Activated CD4-positive, alpha-beta T cell treated with anti-CD3 and anti-CD28 coated beads for 24 hours (primary cell): ENCODE measurements at places on chromosomes 11 and 22.

DNA sequence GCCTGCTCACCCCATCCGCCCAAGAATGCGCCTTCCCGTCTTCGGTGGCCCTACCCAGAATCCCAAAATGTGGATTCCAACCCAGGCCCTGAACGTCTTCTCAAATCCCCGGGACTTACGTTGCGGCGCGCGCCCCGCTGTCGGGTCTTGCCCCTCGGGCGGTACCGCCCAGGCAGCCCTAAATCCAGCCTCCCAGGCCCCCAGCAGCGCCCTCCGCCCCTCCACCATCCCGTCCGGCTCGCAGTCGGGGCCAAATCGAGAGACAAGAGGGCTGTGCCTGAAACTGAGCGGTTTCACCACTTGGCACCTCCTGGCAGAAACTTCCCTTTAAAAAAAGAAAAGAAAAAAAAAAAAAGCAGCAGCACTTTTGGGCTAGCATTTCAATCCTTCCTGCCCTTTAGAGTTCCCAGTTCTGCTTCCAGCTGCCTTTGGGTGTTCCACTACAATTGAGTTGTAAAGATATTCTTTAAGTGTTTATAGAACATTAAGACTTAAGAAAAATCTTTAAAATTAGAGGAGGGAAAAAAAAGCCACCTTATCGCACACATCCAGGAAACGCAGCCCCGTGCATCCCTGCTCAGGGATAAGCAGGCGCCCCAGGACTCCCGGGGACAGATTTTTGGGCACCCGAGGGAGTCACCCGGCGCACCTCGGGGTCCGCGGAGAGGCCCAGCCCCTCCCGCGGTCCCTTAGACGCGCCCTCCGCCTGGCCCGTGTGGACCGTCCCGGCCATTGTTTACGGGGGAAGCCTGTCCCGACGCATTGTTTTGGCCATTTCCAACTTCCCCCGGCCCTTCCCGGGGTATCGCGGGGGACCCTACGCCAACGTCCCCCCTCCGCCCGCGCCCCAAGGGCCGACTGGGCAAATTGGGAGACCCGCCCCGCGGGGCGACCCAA lies 57.6 kb downstream of the KCNJ4 start:
- DNase-seq, result no peak

- DNase-seq, result no peak
Measured at GRCh38 chr22:25950111-25950510, 208.1 kb downstream of the MYO18B start.

DNA sequence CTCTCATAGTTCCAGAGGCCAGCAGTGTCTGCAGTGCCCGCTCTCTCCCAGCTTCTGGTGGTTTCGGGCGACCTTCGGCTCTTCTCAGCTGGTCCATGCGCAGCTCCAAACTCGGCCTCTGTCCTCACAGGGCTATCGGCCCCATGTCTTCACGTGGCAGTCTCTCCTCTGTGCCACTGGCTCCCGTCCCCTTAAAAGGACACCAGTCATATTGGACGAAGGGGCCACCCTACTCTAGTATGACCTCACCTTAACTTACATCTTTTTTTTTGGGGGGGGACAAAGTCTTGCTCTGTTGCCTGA lies 13.8 kb downstream of the LTO1 start:
- DNase-seq, result no peak

GRCh38 chr11:2179516-2179915 lies 7.9 kb upstream of the TH start:
- DNase-seq, result no peak

- peak; percentile 57 for DNase-seq
Measured at GRCh38 chr11:66080055-66080817, 10.2 kb downstream of the PACS1 start.

GRCh38 chr22:39185601-39186012 lies 33.1 kb upstream of the CBX7 start:
- DNase-seq, result no peak
